ENCODE measurements at places on chromosomes 6 and 20.

DNA sequence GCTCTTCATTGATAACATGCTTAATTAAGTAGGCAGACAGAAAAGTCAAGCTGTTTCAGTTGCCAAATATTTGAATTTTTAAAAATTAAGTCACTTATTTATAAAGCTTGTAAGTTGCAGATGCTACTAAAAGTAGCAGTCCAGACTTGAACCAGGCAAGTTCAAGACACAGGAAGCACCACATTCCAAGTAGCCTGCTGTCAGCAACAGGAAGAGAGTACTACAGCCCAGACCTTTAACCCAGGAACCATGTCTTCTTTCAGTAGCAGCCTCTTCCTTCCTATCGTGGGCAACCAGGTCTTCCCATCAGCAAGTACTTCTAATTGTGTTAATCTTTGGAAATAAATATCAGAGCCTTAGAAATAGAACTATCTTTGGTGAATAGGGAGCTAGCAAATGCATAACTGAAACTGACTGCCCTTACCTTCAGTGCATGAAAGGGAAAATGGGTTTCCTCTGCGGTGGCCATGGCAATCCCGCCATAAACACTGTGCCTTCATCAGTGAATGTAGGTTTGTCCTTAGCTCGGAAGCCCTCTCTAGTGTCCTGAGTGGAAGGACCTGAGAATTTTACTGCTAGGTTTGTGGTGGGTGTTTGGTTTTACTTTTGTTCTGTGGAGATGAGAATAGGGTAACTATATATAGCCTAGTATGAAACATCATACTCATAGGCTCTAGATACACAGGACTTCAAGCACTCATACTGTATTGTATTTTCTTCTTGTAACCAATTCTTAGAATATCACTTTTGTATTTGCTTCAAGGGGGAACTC, 95.6 kb downstream of the SYCP2 start:
- DNase-seq: peak; percentile 77

DNA sequence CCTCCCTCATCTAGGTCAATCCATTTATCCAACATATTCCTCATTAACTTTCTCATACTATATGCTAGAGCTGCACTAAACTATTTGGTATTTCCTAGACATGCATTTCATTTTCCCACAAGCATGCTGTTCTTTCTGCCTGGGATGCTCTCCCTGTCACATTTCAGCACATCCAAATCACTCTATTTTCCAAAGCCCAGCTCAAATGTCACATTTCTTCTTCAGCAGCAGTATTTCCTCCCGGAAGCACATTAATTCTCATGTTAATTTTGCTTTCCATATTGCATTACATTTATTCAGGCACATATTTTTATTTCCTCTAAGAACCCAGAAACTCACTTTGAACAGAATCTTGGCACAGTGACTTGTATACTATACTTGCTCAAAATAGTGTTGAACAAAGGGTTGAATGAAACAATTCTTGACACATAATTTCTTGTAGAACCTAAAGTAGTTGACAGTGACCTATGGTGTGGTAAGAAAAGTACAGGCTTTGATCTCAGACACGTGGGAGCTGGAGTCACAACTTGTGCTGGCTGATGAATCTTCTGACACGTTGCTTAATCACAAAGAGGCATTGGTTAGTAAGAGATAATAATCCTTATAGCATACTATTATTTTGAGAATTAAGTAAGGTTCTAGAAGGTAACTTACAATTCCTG, 30.8 kb upstream of the CD2AP start:
- DNase-seq: no peak

DNA sequence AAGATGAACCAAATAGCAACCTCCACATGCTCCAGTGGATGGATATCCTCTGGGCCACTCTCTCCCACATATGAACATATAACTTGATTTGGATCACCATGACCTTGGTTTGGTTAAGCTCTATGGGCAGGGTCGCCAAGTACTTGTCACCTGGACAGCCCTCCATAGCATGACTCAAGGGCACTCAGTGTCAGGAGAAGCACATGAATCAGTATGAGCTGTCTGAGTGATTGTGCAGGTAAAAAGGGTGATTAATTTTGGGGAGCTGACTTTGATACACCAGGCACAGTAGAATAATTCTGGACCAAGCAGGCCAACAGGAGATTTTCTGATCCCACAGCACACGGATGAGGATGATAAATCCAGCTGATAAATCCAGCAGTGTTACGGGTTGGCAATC, 74.4 kb downstream of the OPRM1 start:
- no peak for DNase-seq

GRCh38 chr6:13273931-13274706, 54.2 kb downstream of the TBC1D7 start:
- peak; percentile 80 for DNase-seq

DNA sequence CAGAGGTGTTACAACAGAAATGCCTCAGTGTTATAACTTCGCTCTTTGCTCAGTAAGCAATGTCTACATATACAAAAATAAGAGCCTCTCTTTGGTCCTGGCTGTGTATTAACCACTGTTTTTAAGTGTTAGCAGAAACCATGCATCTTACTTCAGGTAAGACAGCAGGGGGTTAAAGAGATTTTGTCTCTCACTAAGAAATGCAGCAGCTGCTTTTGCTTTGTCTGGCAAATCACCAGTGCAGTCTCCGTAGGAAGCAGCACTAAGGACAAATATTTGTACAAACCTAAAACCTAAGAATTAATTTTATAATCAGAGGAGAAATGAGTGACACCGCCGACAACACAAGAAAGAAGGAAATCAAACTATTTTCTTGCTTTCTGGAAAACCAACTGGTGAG, 758 bp downstream of the SMIM28 start:
- no peak for DNase-seq

Data from MM.1S (cell line).